Uterus (tissue), 4 donors: ENCODE measurements at places on chromosomes 2 and 18. TPM values are rescaled to one million over a fixed set of nuclear protein-coding genes. Genes with fewer than 3 reads are reported as not detected.
A peak's percentile ranks its signal among the peaks of the same experiment; 100 is the strongest.

The FTCDNL1 gene
- total RNA-seq: 0.29 TPM

DNA sequence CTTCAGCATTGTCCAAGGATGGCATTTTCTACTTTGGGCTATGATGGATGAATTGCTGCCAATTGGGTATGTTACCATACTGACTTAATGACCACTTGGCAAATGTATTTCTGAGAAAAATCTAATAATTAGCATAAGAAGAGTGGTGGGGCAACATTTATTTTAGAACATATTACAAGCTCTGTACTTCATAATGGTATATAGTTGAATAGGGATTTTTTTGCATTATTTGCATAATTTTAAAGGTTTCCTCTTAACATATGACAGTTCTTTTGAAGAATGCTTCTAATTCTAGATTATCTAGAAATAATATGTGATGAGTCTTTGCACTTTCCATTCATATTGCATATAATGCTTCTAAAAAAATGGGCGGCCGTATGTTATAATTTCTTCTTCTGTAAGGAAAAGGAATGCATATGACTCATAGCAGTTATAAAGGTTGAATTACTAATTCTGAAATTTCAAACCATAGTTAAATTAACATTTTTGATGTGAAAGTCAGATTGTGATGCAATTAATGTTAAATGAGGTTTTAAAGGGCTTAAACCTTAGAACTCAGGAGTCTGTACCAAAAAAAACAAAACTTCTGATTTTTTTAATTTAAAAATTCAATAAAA is 1652.3 kb upstream of the SLC39A10 start:
- no peak for DNase-seq

The C2orf78 gene
- total RNA-seq: not detected

DNA sequence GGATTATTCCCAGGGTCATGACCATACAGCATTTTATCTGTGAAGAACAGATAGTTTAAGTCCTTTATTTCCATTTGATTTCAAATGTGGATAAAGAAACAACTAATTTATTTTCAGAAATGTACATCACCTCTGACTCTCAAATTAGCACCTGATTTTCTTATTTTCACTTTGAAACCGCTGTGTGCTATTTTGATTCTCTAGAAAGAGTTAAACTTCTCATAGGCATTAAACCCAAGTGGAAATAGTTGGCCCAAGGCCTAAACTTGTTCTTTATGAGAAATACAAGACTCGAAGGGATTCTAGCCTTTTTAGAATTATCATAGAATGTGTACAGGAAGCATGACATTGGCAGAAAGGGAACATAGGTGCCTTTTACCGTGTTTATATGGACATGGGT is 41.5 kb upstream of the LTBP1 start:
- no peak for DNase-seq

The DSG1 gene
- 0.14 TPM for total RNA-seq

GRCh38 chr2:26770986-26771586 is 7.0 kb downstream of the SLC35F6 start:
- DNase-seq: peak; percentile 85

DNA sequence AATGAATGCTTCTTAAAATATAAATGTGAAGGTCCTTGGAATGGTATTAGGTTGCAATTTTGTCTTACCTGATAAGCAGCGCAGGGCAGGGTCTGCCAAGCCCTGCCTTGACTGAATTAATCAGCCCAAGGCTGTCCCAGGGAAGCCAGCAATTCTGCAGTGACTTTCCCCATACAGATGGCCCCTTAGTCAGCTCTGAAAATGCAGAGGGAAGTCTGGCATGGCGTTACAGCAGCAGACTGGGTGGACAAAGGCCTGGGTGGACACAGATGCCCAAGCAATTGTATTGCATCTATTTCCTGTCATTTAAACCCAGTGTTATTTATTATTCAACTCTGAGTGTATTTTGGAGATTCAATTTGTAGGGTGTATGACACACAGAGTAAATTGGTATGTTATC is 56.6 kb upstream of the NOL4 start:
- no peak for DNase-seq

DNA sequence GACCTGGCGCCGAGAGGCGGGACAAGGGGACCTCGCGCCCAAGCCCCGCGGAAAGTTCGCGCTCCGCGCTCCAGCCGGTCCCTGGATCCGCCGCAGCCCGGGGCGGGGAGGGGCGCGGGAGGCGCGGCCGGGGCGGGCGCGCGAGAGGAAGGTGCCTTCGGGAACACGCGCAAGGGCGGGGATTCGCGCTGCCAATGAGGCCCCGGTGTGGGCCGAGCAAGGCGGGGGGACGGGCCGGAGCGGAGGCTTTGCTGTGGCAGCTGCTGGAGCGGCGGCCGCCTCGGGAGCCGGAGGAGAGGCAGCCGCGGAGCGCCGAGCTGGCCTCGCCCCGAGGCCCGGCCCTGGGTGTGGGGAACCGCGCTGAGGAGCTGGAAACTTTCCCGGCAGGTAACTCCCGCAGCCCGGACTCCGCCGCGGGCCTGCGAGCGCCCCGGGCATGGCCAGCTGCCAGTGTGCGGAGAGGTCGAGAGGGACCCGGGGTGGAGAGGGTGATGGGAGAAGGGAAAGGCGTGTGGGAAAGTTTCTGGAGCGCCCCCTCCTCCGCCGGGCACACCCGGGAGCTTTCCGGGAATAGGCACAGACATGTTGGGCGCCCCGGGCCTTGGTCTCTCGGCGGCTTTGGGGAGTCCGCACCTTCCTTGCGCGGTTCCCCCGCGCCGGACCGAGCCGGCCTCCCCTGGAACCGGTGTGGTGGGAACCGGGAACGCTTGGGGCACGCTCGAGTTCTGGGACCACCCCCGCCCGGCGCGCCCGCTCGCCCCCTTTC is at the start of gene TANC1:
TSS of gene TANC1 (plus strand) at position 245 of the 766 bp plus-strand sequence. CDS start 97,271 bp downstream, outside the sequence.
- peak; percentile 94 for DNase-seq

DNA sequence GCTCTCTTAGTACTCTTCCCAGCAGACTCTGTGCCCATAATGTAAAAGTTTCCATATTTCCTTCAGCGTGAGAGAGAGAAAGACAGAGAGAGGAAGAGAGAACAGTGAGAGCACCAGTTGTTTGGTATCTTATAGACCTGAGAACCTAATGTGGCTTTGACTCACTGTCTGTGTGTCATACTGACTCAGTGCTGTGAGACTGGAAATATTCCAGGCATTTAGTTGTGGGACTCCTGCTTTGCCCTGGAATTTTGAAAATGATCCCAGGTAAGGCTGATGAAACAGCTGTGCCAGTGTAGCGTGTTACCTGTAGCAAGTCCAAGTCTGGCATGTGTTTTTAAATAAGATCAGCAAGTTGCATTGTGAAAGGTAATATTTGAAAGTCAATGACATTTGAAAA is 87.9 kb upstream of the KCNH7 start:
- DNase-seq: no peak

The GCG gene
- total RNA-seq: not detected

- DNase-seq: no peak
These were observed 1.8 kb upstream of the CDH2 start for GRCh38 chr18:28178720-28179119.

The KANSL3 gene
- total RNA-seq: 73.0 TPM

The APOB gene
- total RNA-seq: not detected

The AKAIN1 gene
- not detected for total RNA-seq

The C18orf54 gene
- 17.1 TPM for total RNA-seq

DNA sequence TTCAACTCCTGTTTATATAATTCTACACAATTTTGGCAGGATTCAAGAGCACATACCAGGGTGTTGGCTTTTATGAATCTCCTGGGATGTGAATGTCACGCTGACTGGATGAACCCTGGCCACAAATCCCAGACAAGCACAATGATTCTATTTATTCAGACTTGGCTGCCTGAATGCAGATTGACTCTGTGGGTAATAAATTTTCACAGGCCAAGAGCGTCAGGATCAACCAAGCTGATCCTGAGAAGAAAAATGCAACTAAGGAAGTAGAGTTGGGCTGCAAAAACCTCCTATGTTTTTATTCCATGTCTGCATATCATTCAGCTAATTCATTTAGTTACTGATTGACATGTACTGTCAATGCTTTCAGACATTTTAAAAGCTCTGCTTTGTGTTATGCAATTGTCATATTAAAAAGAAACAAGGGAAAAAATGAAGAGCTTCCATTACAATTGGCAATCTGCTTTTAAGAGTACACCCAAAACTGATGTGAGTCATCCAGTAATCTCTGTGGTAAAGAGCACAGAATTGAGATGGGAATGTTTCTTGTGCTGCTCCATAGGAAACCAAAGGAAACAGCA is 173.0 kb upstream of the REV1 start:
- peak; percentile 51 for DNase-seq

GRCh38 chr2:175823002-175823706 is 178.9 kb downstream of the LNPK start:
- no peak for DNase-seq

- no peak for DNase-seq
These were observed 52.3 kb upstream of the VWC2L start for GRCh38 chr2:214358506-214358905.

- no peak for DNase-seq
These were observed 67.3 kb downstream of the TWIST2 start for GRCh38 chr2:238915196-238915595.

- DNase-seq: no peak
These were observed 104.8 kb downstream of the ARL4C start for GRCh38 chr2:234392041-234392615.

DNA sequence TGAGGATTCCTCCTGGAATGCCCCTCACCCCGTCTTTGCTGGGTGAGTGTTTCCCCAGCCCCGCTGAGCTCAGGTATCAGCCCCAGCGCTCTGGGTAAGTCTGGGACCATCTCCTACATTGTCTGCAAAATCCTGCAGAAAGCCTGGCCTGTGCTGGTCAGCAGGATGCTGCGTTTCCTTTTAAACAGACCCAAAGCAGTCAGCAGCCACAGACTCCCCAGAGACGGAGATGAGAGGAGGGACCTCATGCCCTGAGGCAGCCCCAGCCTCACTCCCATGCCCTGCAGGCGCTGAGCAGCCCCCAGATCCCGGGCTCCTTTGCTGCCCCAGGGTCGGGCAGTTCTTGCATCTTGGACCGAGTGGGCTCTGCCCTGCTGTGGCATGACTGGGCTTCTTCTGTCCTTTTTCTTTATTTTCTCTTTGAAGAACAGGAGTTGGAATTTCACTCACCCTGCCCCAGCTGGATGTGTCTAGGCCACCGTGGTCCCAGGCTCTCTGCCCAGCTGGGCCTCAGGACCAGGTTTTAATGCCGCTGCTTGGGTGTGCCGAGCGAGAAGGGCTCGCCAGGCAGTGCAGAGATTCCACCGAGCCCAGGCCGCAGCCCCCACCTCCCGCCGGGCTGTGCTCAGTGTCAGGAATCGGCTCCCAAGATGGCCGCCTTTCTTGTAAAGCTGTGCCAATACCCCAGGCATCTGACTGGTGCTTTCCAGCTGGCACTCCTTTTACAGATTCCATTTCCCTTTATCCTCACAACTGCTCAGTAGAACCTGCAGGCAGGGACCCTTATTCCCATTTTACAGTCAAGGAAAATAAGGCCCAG is 43.6 kb downstream of the ODC1 start:
- DNase-seq: no peak

- DNase-seq: no peak
These were observed 454.9 kb downstream of the LPIN1 start for GRCh38 chr2:12201369-12201768.

The GAREM1 gene
- 2.0 TPM for total RNA-seq

The MERTK gene
- total RNA-seq: 10.6 TPM

DNA sequence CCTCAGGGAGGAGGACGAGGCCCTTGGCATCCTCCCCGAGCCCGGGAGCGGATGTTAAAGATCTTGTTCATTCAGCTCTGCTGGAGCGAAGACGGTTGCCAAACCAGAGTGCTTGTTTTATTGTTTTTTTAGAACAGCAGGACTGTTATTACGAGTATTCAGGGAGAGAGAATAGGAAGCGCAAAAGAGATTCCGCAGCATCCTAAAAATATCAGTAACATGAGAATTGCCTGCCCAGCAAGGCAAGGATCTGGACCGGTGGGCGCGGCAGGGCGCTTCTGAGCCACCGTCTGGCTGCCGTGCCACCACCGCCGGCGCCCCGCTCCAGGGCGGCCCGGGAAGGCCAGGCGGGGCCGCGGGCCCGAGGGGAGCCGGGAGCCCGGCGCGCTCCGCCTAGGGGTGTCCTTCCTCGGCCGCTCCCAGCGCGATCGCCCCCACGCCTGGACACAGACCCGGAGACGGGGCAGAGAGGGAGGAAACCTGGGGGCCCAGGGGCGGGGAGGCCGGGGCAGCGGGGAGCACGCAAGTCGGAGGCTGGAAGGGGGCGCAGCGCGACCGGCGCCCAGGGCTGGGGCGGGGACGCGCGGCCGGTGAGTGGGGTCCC is 843 bp downstream of the CYS1 start:
- peak; percentile 69 for DNase-seq
